Psoas muscle (tissue), 8 donors: ENCODE measurements at places on chromosomes 3 and 15. TPM values are rescaled to one million over a fixed set of nuclear protein-coding genes. Genes with fewer than 3 reads are reported as not detected.
A peak's percentile ranks its signal among the peaks of the same experiment; 100 is the strongest.

- DNase-seq, result no peak
- H3K4me1 ChIP-seq, result peaks cover 46% of the 10 kb centered on the region
- H3K4me3 ChIP-seq, result peak overlapping the region; percentile 83
- H3K36me3 ChIP-seq, result no peaks in the 10 kb centered on the region
These were observed 14.0 kb upstream of the CHD2 start for GRCh38 chr15:92886042-92886537.

The CLDN18 gene
- total RNA-seq, result not detected

- no peak overlapping the region for H3K27ac ChIP-seq
- DNase-seq, result no peak
- H3K27me3 ChIP-seq, result no peaks in the 10 kb centered on the region
- H3K36me3 ChIP-seq, result no peaks in the 10 kb centered on the region
These were observed 263.9 kb downstream of the FAM43A start for GRCh38 chr3:194949592-194949991.

The MYEF2 gene
- total RNA-seq, result 0.50 TPM

The AMOTL2 gene
- 16.5 TPM for total RNA-seq

DNA sequence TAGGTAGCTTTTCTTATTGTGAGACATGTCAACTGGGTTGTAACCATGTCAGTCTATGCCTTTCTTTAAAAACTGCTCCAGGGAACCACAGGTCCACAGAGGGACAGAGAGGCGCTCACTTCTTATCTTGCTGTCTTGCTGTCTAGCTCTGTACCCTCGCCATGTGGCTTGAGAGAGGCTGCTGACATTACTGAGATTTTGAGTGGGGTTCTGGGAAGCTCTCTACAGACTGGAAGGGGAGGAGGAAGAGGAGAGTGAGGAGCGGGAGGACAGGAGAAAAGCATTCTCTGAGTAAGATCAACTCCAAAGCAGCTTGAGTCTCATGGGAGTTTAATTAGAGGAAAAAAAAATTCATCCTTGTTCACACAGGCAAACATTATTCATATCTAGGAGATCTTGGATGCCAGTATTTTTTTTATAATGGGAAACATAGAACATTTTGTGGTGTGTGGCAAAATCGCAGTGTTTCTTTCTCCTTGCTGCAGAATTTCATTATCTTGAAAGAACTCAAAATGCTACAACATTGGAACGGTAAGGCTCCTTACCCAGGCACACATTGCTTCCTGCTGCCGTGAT is 1037.0 kb upstream of the NR2F2 start:
- no peaks in the 10 kb centered on the region for H3K36me3 ChIP-seq
- DNase-seq, result no peak
- no peaks in the 10 kb centered on the region for H3K4me1 ChIP-seq
- no peak overlapping the region for H3K27ac ChIP-seq

The CPNE9 gene
- not detected for total RNA-seq

The SERPINI2 gene
- total RNA-seq, result not detected

DNA sequence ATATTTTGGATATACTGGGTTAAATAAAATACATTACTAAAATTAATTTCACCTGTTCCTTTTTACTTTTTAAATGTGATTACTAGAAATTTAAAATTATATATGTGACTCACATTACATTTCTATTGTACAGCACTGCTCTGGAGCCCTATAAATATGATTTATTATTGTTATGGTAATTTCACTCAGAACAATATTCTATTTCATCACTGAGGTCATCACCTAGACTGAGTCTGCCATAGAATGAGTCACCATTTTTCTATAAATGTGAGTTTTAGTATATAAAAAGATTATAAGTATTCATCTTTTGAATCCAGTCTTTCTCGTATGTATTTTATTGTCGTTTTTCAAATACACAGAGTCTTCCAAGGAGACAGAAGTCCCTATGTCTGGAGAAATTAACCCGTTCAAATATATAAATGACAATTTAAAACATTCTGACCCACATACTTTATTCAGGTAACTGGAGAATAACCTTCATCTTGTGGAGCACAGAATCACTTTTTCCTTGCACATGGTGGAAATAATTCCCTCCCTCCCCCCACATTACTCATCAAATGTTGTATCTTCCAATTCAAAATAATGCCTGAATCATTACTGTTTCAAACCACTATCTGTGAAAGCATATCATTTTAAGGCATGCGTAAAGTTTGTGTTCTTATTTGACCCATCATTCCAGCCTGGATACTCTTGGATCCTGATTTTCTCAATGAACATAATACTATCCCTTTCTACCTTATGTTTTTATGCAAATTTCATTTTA is 30.0 kb downstream of the CHST14 start:
- H3K27me3 ChIP-seq, result no peaks in the 10 kb centered on the region
- DNase-seq, result no peak

- H3K36me3 ChIP-seq, result no peaks in the 10 kb centered on the region
- H3K4me1 ChIP-seq, result no peaks in the 10 kb centered on the region
- H3K27me3 ChIP-seq, result no peaks in the 10 kb centered on the region
- DNase-seq, result no peak
- no peak overlapping the region for H3K27ac ChIP-seq
- no peak overlapping the region for H3K4me3 ChIP-seq
These were observed 9.9 kb upstream of the EID1 start for GRCh38 chr15:48868023-48868422.

DNA sequence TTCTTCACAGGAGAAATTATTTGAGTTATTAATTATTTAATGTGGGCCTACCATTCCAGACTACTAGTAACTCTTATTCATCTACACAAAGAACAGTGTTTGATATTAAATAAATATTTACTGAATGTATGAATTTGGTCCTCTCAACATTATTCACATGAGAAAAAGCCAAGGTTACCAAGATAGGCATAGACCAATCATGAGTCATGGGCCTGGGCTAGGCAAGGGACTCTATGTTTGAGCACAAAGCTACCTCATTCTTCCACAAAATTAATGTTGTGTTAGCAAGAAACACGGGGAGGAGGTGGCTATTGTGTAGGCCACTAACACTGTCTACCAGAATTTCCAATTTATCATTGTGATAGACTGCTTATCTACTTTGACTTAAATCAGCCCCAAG is 115.7 kb downstream of the SERPINI1 start:
- no peaks in the 10 kb centered on the region for H3K27me3 ChIP-seq
- DNase-seq, result no peak
- H3K4me1 ChIP-seq, result no peaks in the 10 kb centered on the region
- H3K4me3 ChIP-seq, result no peak overlapping the region
- H3K36me3 ChIP-seq, result no peaks in the 10 kb centered on the region

GRCh38 chr3:160618363-160618762 is 53.0 kb upstream of the KPNA4 start:
- no peaks in the 10 kb centered on the region for H3K36me3 ChIP-seq
- H3K27ac ChIP-seq, result no peak overlapping the region
- DNase-seq, result no peak
- peaks cover 23% of the 10 kb centered on the region for H3K4me1 ChIP-seq

The SCG5 gene
- total RNA-seq, result not detected

The ACVR2B gene
- total RNA-seq, result 3.4 TPM

The LIPH gene
- not detected for total RNA-seq

The MYD88 gene
- total RNA-seq, result 4.4 TPM

The CCR9 gene
- total RNA-seq, result not detected

DNA sequence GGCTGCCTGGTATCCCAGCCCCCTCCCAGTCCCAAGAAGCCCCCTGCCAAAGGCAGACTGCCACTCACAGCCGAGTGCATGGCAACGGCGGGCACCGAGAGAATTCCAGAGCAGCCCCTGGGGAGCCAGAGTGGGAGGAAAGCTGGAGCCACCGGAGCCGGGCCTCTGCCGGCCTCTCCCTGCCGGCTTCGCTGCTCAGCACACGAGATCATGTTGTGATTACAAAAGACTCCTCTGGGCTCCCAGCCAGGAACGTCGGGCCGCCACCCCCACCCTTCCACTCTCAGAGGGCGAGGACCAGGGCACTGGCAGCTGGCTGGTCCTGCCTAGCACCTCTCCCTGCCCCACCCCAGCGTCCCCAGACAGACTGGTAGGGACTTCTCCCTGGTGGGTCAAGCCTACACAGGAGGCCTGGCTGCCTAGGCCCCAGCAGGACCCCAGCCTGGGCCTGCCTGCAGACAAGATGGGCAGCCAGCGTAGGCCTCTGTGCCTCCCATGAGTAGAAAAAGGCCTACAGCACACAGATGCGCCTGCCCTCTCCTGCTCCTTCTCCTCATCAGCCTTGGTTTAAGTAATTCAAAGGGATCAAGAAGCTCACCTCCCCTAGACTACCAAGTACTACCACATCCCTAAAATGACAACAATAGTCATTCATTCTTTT is at the start of gene CCDC9B:
Gene CCDC9B, minus strand, starts transcription at position 200 of the 661 bp plus-strand sequence. Its CDS starts 120 bp downstream, at position 80.
- H3K4me1 ChIP-seq, result peaks cover 65% of the 10 kb centered on the region
- peak within 1 kb of the TSS; percentile 66 for H3K4me3 ChIP-seq
- no peaks in the 10 kb centered on the region for H3K27me3 ChIP-seq

The LDHAL6B gene
- total RNA-seq, result not detected

The C3orf70 gene
- 0.77 TPM for total RNA-seq

- DNase-seq, result no peak
- no peaks in the 10 kb centered on the region for H3K36me3 ChIP-seq
- H3K4me3 ChIP-seq, result peak within 1 kb of the TSS; percentile 65
- peaks cover 5% of the 10 kb centered on the region for H3K27me3 ChIP-seq
These were observed at the start of gene RASL12 for GRCh38 chr15:65067645-65068402. TSS of gene RASL12 (minus strand) at chr15:65067991. CDS start at chr15:65067835, 156 bp downstream.

- no peaks in the 10 kb centered on the region for H3K36me3 ChIP-seq
- no peak for DNase-seq
- no peak overlapping the region for H3K27ac ChIP-seq
- no peaks in the 10 kb centered on the region for H3K27me3 ChIP-seq
These were observed 107.9 kb upstream of the ATP10A start for GRCh38 chr15:25971053-25971452.

- no peaks in the 10 kb centered on the region for H3K36me3 ChIP-seq
- no peak for DNase-seq
- H3K27me3 ChIP-seq, result no peaks in the 10 kb centered on the region
These were observed 1077.5 kb downstream of the TBL1XR1 start for GRCh38 chr3:176119826-176120225.

The CYP19A1 gene
- 0.21 TPM for total RNA-seq

DNA sequence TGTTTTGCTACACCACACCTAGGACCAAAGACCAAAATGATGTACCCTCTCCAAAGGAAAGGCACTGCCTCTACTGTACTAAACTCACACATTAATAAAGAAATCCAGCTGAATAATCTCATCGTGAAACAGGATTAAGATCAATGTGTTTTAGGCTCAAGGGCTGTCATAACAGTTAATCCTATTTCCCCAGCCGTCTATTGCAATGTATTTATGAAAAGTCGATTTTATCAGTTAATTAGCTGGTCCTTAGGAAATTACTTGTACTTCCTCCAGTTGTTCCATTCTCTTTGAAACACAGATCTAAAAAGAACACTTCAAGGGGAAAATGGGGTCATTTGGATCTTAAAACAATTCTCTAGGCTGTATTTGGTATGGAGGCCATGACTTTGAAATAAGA is 8.5 kb downstream of the ETV5 start:
- DNase-seq, result no peak
- no peak overlapping the region for H3K27ac ChIP-seq
- H3K4me1 ChIP-seq, result peaks cover 47% of the 10 kb centered on the region
- no peaks in the 10 kb centered on the region for H3K36me3 ChIP-seq
- no peaks in the 10 kb centered on the region for H3K27me3 ChIP-seq

DNA sequence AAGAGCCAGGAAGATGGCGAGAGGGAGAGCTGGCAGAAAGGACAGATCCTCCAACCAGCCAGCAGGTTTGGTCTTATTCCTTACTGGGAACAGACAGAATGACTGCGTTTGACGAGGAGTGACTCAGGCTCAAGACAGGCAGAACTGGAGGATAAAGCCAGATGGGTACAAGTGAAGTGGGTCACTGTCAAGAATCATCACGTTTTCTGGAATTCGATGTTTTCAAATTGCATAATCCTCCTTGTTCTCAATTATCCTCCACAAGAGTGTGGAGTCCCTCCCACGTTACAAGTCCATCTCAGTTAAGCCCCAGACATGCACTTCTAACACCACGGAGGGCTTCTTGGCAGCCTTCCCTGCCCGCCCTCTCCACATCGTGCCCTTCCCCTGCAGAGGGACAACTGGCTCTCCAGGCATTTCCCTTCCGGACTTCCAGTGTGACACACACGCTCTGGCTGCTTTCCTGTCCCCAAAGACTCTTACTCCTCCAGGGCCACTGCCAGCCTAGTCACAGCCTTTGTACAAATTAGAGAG is 183.1 kb downstream of the CHST2 start:
- DNase-seq, result peak; percentile 41
- no peaks in the 10 kb centered on the region for H3K36me3 ChIP-seq
- no peaks in the 10 kb centered on the region for H3K4me1 ChIP-seq
- no peaks in the 10 kb centered on the region for H3K27me3 ChIP-seq

DNA sequence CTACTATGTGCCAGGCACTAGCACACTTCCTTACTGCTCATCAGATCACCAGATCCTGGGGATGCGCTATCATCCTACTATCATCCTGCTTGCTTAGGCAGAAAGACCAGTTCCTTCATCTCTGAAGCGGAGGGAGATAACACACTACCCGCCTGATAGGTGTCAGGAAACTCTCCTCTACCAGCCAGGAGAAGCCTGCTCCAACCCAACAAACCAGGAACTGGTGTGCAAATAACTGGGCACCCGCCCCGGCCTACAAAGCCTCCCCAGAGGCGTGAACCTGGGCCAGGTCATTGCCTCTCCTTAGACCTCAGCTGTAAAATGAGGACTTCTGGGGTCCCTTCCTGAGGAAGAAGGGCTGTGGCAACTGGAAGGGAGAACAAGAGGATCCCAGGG is 61.5 kb downstream of the HOMER2 start:
- H3K4me3 ChIP-seq, result no peak overlapping the region
- H3K27me3 ChIP-seq, result no peaks in the 10 kb centered on the region
- H3K36me3 ChIP-seq, result peaks cover 2% of the 10 kb centered on the region
- DNase-seq, result no peak

GRCh38 chr3:160003520-160004128 is 15.0 kb downstream of the IL12A start:
- no peaks in the 10 kb centered on the region for H3K4me1 ChIP-seq
- no peak overlapping the region for H3K27ac ChIP-seq
- H3K27me3 ChIP-seq, result no peaks in the 10 kb centered on the region

DNA sequence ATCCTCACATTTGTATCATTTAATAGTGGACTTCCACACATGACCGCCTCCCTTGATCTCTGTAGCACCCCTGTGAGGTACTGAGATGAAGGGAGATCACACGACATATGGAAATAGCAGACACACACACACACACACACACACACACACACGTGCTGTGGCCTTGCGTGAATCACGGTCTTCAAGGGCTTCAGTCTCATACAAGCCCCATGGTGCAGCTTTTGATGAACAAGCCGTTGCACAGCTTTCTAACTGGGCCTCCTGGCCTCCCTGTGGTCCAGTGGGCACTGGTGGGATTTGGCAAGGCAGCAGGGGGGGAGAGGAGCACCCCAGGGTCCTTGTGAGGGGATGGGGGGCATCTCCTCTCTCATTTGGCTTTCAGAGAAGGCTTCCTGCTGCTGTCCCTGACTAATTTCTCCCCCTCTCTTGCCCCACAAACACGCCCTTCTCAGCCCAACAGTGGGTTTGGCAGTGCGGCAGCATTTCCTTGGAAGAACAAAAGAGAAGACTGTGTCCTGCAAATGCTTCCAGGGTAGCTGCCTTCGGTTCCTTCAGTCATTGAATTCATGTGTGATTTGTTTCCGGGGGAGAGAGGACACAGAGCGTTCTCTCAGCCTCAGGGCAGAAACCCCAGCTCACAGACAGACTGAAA is 98.7 kb downstream of the SMAD6 start:
- H3K4me1 ChIP-seq, result peaks cover 6% of the 10 kb centered on the region
- no peaks in the 10 kb centered on the region for H3K36me3 ChIP-seq
- no peak overlapping the region for H3K27ac ChIP-seq
- DNase-seq, result no peak
- peaks cover 2% of the 10 kb centered on the region for H3K27me3 ChIP-seq

- peak within 1 kb of the TSS; percentile 99 for H3K27ac ChIP-seq
- no peaks in the 10 kb centered on the region for H3K27me3 ChIP-seq
These were observed at the start of gene USF3 for GRCh38 chr3:113695786-113696645. TSS of gene USF3 (minus strand) at chr3:113696642. CDS start at chr3:113674878, 21,764 bp downstream.
